Amniotic stem cell (primary cell): ENCODE measurements at places on chromosomes 4 and X.

- DNase-seq, result no peak
Measured at GRCh38 chr4:6189511-6189910, 10.8 kb downstream of the JAKMIP1 start.

DNA sequence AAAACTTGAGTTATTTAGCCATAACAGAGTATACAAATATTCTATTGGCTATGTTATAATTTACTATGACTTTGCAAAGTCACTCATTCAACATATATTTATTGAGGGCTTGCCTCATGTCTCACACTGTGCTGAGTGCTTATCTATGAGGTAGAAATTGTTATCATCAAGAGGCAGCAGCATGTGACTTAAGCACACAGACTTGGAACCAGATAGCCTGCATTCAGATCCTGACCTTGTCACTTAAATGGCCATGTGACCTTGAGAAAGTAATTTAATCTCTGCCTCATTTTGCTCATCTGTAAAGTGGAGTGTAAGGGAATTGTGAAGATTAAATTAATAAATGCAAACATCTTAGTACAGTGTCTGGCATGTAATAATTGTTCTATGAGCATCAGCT lies 10.1 kb upstream of the EXOSC9 start:
- DNase-seq, result no peak

GRCh38 chrX:154457491-154458115 lies 478 bp upstream of the PLXNA3 start:
- DNase-seq, result no peak

DNA sequence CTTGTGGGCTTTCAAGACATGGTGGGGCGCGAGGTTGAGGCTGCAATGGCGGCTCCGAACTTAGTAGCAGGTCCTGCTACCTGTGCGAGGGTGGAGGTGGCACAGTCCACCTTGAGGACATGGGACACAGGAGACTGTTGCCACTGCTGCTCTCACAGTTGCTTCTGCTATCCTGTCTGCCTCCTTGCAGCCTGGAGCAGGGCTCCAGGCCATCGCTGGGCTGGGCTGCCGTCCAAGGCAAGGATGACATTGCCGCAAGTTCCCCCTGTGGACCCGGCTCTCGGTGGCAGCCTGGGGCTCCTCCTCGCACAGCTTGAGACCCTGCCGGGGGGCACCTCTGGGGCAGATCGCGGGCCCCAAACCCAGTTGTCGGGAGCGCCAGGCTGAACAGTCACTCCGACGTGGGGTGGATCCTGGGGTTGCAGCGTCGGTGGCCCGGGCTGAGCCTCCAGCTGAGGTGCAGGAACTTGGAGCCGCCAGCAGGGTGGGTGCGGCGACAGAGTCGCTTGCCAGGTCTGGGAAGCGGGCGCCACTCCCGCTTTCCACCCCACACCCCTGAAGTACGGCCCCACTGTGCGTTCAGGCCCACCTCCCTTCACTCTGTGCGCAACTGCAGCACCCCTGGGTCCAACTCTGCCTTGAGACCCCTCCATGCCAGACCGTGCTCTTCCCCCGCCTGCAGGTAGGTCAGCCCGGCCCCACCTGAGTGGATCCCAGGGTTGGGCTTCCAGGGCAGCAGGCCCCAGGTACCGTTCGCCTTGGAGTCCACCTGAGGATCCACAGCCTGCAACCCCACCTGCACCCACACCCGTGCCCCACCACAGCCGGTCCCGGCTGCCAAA lies 192.7 kb upstream of the NUDT6 start:
- DNase-seq, result no peak

DNA sequence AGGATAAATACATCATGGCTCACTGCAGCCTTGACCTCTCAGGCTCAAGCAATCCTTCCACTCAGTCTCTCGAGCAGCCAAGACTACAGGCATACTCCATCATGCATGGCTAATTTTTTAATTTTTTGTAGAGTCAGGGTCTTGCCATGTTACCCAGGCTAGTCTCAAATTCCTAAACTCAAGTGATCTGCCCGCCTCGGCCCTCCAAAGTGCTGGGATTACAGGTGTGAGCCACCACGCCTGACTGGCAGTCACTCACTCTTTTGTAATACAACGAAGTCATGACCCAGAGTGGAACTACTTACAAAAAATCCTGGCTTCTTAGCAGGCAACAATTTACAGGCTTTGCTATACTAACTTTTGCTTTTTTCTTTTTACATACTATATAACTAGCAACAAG lies 100.7 kb upstream of the MAP3K15 start:
- no peak for DNase-seq

- no peak for DNase-seq
Measured at GRCh38 chr4:152571770-152572169, 35.9 kb upstream of the FBXW7 start.
